ENCODE measurements at places on chromosomes 1 and 21.

- DNase-seq = peak; percentile 73
- H3K36me3 ChIP-seq = peaks cover 7% of the 10 kb centered on the region
- H3K27me3 ChIP-seq = no peaks in the 10 kb centered on the region
- no peak overlapping the region for H3K27ac ChIP-seq
These were observed 10.7 kb downstream of the SH2D2A start for GRCh38 chr1:156805766-156806511.

DNA sequence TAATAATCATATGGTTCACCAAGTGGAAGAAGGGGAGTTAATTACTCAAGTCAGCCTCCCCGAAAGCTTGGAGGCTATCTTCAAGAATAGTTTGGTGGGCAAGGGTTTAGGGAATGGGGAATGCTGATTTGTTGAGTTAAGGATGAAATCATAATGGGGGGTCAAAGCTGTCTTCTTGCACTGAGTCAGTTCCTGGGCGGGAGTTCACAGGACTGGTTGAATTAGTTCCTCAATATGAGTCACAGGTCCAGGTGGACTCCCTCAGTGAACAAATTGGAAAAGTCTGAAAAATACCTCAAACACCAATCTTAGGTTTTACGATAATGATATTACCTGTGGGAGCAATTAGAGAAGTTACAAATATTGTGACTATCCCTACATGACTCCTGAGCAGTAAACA is 115.2 kb upstream of the COA6 start:
- H3K27ac ChIP-seq = no peak overlapping the region
- H3K4me3 ChIP-seq = no peak overlapping the region
- no peaks in the 10 kb centered on the region for H3K27me3 ChIP-seq

GRCh38 chr1:156416993-156417392 is 48.0 kb downstream of the RHBG start:
- H3K27ac ChIP-seq = no peak overlapping the region
- no peaks in the 10 kb centered on the region for H3K36me3 ChIP-seq
- no peak for DNase-seq
- peaks cover 13% of the 10 kb centered on the region for H3K27me3 ChIP-seq

- peak overlapping the region; percentile 35 for H3K27ac ChIP-seq
- H3K4me3 ChIP-seq = no peak overlapping the region
- no peaks in the 10 kb centered on the region for H3K36me3 ChIP-seq
- no peaks in the 10 kb centered on the region for H3K27me3 ChIP-seq
These were observed 51.1 kb downstream of the KCNK1 start for GRCh38 chr1:233664804-233665574.

DNA sequence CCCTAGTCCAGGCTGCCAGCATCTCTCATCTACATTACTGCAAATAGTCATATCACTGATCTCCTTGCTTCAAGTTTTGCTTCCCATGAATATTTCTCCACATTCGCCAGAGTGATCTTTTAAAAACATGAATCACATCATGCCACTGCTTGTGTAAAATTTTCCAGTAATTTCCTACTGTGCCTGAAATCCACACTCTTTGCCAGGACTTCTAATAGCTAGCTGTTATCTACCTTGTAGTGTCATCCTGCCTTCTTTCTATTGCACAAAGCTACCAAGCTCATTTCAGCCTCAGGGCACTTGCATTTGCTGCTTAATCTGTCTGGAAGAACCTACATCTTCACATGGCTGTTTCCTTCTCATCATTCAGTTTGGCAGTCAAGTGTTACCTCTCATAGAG is 33.9 kb upstream of the ZNF362 start:
- no peaks in the 10 kb centered on the region for H3K27me3 ChIP-seq
- H3K4me3 ChIP-seq = no peak overlapping the region
- H3K27ac ChIP-seq = no peak overlapping the region
- DNase-seq = no peak
- H3K4me1 ChIP-seq = no peaks in the 10 kb centered on the region
- H3K36me3 ChIP-seq = no peaks in the 10 kb centered on the region

GRCh38 chr1:152777510-152778137 is 2.7 kb downstream of the LCE1F start:
- no peak overlapping the region for H3K4me3 ChIP-seq
- no peak overlapping the region for H3K27ac ChIP-seq
- DNase-seq = no peak
- H3K27me3 ChIP-seq = no peaks in the 10 kb centered on the region
- no peaks in the 10 kb centered on the region for H3K36me3 ChIP-seq

- no peak for DNase-seq
- no peak overlapping the region for H3K27ac ChIP-seq
- no peaks in the 10 kb centered on the region for H3K27me3 ChIP-seq
- H3K4me1 ChIP-seq = no peaks in the 10 kb centered on the region
These were observed 436 bp downstream of the CHI3L1 start for GRCh38 chr1:203186091-203186445.

- no peaks in the 10 kb centered on the region for H3K4me1 ChIP-seq
- no peak overlapping the region for H3K4me3 ChIP-seq
- no peak overlapping the region for H3K27ac ChIP-seq
- no peaks in the 10 kb centered on the region for H3K27me3 ChIP-seq
These were observed 704.5 kb upstream of the ADGRL4 start for GRCh38 chr1:79711001-79711431.

GRCh38 chr1:7046314-7046713 is 261.1 kb downstream of the CAMTA1 start:
- no peak for DNase-seq
- H3K27me3 ChIP-seq = no peaks in the 10 kb centered on the region

GRCh38 chr1:81801651-81802456 is 1.1 kb downstream of the ADGRL2 start:
- H3K36me3 ChIP-seq = no peaks in the 10 kb centered on the region
- peak overlapping the region; percentile 95 for H3K4me3 ChIP-seq
- peak; percentile 29 for DNase-seq
- peaks cover 14% of the 10 kb centered on the region for H3K4me1 ChIP-seq
- H3K27me3 ChIP-seq = no peaks in the 10 kb centered on the region
- H3K27ac ChIP-seq = peak overlapping the region; percentile 99

DNA sequence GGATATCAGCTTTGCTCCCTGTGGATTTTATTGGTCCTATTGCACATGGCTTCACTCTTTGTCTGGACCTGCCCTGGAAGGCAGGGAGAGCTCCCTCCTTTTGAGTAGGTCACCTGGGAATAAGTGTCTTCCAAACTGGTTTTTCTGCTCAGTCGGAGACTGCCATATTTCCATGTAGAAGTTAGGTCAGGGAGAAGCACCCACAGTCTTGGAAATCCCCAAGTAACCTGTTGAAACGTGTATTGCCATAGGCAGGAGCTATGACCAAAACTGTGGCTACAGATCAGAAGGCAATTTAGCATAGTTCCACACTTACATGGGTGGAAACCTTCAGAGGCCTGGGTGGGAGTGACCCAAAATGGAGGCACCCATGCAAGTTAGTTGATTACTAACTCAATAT is 3.5 kb upstream of the GNG12 start:
- no peaks in the 10 kb centered on the region for H3K27me3 ChIP-seq
- no peak overlapping the region for H3K4me3 ChIP-seq
- peak overlapping the region; percentile 24 for H3K27ac ChIP-seq
- no peaks in the 10 kb centered on the region for H3K36me3 ChIP-seq

Data from tibial artery (tissue), 4 donors.